ENCODE measurements at places on chromosomes 16 and 17.

DNA sequence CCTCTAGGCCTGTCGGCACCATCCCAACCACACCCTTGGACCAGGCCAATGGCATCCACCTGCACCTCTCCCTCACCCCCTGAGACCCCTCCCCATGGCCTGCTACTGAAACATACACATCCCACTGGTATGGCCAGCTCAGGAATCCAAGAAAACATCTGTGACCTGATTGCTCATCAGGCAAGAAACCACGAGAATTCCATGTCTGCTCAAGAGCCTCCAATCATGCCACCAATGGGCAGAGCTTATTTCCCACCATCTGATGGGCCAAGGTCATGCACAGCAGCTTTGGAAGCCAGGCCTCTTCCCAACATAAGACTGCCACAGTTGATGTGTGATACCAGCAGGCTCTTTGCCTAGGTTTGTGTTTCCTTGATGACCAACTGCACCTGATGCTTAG is 190.1 kb downstream of the C16orf78 start:
- DNase-seq, result no peak

DNA sequence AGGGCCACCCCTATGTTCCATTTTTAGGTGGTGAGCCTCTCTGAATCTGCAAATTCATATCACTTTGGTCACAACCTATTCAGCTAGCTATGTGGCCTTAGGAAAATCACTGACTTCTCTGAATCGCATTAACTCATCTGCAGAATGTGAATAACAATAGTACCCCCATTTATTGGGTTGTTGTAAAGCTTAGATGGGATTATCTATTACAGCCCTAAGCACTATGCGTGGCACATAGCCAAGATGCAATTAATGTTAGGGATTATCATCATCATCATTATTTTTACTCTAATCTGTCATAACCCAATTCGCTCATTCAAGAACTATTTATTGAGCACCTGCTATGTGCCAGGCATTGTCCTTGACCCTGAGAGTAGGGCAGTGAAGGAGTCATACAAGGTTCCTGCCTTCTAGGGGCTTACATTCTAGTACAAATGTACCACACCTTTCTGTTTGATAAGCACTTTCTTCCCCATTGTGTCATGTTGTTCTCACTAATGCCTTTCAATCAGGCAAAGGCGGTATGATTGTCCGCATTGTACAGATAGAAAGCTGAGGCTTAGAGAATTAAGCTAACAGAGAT is 38.5 kb downstream of the CHD9 start:
- no peak for DNase-seq

DNA sequence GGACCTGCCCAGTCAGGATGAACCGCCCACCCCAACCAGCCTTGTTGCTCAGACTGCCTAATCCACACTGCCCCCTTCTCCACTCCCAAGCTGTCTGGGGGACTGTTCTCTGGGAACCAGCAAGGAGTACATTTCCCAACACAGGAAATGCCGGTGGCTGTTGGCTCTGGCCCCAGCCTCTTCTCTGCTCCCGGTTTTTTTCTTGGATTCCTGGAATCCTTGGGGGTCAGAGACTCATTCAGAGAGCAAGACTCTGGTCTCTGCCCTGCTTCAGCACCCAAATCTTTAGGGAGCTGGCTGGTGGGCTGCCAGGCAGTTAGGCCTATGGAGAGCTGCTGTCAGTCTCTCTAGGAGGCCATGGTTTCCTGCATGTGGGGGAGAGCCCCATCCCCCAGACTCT is 10.8 kb upstream of the MTMR4 start:
- no peak for DNase-seq

GRCh38 chr17:61144137-61144536 is 255.5 kb upstream of the TBX2 start:
- DNase-seq, result no peak

DNA sequence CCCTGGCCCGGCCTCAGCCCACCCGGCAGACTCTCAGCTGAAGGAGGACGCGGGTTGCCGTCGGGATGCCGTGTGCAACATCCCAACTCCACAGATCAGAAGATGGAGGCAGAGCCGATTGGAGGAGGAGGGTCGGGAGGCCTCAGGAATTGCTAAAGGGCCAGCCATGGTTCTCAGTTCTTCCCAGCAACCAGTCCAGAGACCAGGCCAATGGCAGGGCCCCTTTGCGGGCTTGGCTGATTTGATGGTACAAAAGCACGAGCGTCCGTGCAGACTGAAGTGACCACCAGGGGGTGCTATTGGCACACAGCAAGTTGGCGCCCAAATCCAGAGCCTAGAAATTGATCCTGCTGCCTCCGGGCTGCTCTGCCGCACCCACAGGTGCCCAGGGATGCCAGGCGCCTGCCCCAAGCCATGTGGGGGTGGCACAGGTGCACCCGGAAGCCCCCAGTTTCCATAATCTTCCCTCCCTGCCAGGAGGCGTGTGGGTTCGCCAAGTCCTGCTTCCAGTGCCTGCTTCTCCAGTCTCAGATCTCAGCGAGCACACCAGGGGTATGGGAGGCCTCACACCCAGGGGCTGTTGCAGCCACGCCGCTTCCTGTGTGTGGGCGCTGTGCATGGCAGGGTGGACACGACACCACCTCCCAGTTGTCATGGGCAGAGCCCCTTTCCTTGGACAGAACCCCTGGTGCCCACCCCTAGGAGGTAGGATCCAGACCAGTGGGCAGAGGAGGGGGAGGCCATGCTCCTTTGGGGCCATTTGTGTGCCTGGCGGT is 7.1 kb upstream of the TEX19 start:
- DNase-seq, result peak; percentile 61

DNA sequence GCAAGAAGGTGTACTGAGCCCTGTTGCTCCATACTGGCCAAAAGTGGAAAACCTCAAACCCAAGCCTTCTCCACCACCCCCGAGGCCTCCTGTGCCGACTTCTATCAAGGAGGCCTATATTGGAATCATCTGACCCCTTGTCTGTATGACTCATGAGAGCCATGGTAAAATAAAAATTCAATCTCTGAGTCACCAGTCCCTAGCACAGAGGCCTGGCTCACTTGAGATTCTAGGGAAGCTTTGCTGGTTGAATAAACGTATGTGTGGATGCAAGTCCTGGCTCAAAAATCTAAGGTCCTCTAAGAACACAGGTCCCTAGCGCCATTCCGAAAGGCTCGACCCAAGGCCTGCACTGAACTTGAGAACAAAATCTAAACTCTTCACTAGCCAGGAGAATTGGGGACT is 15.0 kb downstream of the NSMCE1 start:
- no peak for DNase-seq

Measured in glomerular endothelial cell (primary cell).